Diencephalon (tissue), 1 donor: ENCODE measurements at places on chromosomes 4 and X. TPM values are rescaled to one million over a fixed set of nuclear protein-coding genes. Genes with fewer than 3 reads are reported as not detected.

Gene FAT1
- total RNA-seq: 132 TPM

Gene FMR1
- total RNA-seq: 75.4 TPM

Gene GATA1
- total RNA-seq: not detected

Gene RNF150
- 31.6 TPM for total RNA-seq
